ENCODE measurements at places on chromosomes 2 and 18. TPM values are rescaled to one million over a fixed set of nuclear protein-coding genes. Genes with fewer than 3 reads are reported as not detected.

HOXD1 gene
- total RNA-seq = not detected

FHOD3 gene
- total RNA-seq = 7.0 TPM

CIDEA gene
- total RNA-seq = not detected

RTKN gene
- 87.1 TPM for total RNA-seq

RGPD3 gene
- total RNA-seq = 0.22 TPM

IMPACT gene
- 41.9 TPM for total RNA-seq

OSBPL6 gene
- total RNA-seq = 4.6 TPM

HOXD12 gene
- not detected for total RNA-seq

CYP27A1 gene
- 3.1 TPM for total RNA-seq

EMILIN1 gene
- total RNA-seq = 1.2 TPM

ABCG8 gene
- total RNA-seq = not detected

DNA sequence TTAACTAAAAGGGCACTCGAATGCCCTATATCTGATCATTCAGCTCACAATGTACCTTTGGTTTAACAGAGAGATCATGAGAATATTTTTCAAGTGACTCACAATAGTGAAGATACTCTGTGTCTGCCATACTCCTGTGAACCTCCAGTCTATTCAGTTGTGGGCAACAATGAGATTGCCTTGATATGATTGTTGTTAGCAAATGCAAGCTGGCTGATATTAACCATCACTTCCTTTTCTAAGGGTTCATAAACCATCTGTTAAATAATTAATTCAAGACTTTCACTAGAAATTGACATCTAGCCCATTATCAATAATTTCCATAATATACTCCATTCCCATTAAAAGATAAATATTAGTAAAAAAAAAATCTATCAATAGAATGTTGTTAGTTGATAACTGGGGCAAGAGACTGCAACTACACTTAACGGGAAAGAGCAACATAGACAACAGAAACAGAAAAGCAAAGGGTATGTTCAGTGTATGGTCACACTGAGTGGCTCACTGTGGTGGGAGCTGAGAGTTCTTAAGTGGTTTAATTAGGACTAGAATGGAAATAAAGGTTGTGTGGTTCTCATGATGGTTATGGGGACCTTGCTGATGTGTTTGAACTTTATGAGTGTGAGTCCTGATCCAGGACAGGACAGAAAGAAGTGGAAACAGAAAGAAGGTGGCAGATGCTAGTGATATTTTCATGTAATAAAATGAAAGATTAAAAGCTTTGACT is 11.9 kb downstream of the IL18RAP start:
- no peak for DNase-seq

DNA sequence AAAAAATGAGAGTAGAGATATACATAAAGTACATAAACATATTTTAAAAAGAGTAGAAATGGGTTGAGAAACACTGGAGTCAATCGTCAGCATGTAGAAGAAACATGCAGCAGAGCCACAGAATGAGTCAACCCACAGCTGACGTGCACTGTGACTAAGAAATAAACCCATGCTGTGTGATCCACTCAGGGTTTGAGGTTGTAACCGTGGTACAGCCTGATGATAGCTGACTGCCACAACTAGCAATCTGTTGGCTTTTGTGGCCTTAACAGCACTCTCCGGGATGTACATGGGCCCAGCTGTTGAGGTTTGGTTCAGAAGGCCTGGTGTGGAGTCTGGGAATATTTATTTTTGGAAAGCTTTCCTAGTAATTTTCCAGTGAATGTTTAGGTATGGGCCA is 554.4 kb upstream of the MEX3C start:
- no peak for DNase-seq

DNA sequence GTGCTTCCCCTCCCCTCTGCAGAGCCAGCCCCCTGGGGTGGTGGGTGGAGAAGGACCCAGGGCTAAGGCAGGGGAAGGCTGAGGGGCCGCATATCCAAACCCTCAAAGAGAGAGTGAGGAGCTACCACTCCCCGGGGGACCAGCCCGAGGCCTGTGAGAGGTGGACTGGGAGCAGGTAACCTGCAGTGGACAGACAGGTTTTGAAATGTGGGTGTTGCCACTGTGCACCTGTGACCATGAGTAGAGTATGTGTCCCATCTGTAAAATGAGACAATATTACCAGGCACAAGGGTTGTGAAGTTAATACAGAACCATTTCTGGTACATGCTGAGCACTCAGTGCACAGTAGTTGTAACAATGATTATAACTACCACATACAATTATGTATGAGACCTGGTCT is 51.2 kb upstream of the POMC start:
- no peak for DNase-seq

GRCh38 chr2:32820701-32821100 is 126.1 kb upstream of the LTBP1 start:
- DNase-seq = no peak

DNA sequence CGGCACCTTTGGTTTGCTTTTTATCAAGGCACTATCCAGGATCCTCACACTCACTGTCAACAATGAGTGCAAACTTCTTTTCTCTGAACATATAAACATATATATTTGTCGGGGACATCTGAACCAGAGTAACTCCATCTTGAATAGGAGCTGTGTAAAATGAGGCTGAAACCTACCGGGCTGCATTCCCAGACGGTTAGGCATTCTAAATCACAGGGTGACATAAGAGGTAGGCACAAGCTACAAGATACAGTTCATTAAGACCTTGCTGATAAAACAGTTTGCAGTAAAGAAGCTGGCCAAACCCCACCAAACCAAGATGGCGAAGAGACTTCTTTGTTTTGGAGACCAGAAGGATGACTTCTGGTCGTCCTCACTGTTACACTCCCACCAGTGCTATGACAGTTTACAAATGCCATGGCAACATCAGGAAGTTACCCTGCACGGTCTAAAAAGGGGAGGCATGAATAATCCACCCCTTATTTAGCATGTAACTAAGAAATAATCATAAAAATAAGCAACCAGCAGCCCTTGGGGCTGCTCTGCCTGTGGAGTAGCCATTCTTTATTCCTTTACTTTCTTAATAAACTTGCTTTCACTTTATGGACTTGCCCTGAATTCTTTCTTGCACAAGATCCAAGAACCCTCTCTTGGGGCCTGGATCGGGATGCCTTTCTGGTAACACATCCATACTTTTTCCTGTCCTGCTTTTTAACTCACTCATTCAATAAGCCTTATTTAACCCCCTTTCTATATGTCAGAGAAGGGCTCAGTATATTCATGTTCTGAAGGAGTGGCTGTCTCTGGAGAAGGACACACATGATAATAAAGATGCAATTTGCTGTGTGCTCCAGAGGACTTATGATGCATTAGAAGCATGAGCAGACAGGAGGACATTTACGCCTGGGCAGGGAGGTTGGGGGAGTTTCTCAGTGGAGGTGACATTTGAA is 65.4 kb downstream of the TACR1 start:
- no peak for DNase-seq

DNA sequence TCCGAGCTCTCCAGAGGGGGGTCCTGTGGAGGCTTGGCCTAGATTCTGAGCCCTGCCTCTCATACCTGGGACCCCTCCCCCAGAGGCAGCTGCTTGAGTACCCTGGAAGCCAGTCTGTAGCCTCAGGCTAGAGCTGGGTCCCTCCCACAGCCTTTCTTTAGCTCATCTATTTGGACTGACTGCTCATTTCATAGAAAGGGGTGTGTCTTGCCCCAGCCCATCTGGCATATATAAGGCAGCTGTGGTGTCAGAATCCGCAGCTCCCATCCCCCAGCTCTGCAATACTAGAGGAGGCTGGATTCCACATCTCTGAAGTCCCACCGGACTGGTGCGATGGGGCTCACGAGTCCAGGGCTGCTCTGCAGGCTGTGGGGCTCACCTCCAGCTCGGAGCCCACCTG is 26.1 kb downstream of the MPHOSPH10 start:
- no peak for DNase-seq

- DNase-seq = no peak
Observed at GRCh38 chr2:179811042-179811441, 50.4 kb downstream of the ZNF385B start.

- peak; percentile 82 for DNase-seq
Observed at GRCh38 chr2:127637725-127638252, 8.2 kb upstream of the GPR17 start.

GRCh38 chr2:3595985-3596384 is 1.1 kb downstream of the COLEC11 start:
- DNase-seq = no peak

- DNase-seq = no peak
Observed at GRCh38 chr2:24209389-24210105, 34.7 kb downstream of the FAM228A start.

GRCh38 chr2:232287316-232287715 is 91.2 kb upstream of the ALPP start:
- no peak for DNase-seq

GRCh38 chr2:25672494-25673299 is 680 bp downstream of the DTNB start:
- DNase-seq = peak; percentile 74

DNA sequence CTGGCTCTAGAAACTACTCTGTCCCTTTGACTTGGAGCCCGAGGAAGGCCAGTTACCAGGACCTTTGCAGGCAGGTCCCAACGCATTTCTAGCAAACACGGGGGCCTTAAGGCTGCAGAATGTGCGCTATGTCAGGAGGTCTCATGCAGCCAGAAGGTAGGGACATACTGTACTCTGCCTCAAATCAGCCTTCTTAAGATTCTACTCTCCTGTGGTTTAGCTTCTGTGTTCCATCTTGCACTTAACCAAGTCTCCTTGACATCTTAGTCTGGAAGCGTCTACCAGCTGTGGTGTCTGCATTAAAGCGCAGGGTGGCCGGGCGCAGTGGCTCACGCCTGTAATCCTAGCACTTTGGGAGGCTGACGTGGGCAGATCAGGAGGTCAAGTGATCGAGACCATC is 65.5 kb downstream of the STEAP3 start:
- no peak for DNase-seq

DNA sequence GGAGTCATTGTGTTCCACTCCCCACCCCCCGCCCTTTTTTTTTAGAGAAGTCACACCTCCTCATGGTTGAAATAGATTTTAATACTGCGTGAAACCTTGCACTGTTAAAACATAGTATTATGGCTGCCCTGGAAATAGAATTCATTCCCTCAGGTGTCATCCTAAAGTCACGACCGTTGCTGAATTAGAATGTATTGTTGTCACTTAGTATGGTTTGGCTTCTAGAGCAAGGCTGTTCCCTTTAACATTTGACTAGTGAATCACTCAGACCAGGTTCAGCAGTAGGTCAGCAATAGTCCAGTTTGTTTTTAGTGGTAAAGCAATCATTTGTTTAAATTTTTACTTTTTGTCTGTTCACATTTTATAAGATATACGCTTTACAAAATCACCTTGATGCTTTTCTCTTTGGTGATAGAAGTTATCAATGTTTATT is 1.2 kb downstream of the BABAM2 start:
- no peak for DNase-seq

DNA sequence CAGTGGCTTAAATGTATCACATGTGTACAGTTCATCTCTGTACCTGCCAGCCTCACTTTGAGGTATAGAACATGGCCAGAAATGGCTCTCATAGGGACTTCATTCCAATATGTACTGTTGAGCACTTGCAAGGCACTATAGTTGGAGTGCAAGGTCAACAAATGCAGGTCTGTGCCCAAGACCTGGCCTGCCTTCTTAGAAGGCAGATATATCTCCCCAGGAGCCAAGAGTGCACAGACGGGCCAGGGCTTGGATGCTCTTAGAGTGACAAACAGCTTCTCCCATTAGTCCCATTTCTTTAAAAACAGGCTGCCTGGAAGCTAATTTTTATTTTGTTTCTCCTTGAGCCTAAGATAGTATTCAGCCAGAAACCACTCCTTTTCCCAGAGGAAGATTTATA is 7.3 kb downstream of the TEX261 start:
- DNase-seq = peak; percentile 2

GRCh38 chr2:172428832-172429210 is 1.4 kb downstream of the ITGA6 start:
- no peak for DNase-seq

GRCh38 chr2:191629976-191630712 is 47.8 kb upstream of the NABP1 start:
- DNase-seq = no peak

DNA sequence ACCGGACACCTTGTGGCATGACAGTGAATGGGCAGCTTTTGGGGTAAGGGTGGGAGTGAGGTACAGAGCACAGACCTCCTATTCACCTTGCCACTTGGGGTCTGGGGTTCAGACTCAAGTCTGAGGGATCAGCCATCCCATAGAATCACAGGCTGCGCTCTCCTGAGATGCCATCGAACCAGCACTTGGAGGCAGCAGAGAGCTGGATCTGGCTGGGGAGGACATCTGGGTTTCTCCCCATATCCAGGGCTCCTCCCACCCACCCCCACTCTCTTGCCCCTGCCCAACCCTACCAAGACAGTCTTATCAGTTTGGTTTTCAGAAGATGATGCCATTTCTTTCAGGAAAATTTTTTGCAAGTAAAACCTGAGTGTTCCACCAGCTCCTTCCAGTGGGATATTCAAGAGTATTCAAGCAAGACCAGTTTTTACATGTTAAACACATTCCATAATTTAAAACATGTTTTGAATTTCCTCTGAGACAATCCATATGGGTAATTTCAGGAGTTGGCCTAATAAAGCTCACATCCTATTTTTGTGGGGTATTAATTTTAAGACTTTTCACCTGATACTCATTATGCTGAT is 29.2 kb upstream of the TEX44 start:
- DNase-seq = peak; percentile 86

- no peak for DNase-seq
Observed at GRCh38 chr2:142734770-142735169, 142.7 kb upstream of the KYNU start.

GRCh38 chr18:44840058-44840790 is 159.5 kb downstream of the SETBP1 start:
- DNase-seq = no peak

DNA sequence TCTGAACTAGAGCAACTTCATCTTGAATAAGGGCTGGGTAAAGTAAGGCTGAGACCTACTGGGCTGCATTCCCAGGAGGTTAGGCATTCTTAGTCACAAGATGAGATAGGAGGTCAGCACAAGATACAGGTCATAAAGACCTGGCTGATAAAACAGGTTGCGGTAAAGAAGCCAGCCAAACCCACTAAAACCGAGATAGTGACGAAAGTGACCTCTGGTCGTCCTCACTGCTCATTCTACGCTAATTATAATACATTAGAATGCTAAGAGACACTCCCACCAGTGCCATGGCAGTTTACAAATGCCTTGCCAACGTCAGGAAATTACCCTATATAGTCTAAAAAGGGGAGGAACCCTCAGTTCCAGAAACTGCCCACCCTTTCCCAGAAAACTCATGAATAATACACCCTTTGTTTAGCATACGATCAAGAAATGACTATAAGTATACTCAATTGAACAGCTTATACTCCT is 109.1 kb downstream of the FIGN start:
- DNase-seq = no peak

GRCh38 chr18:39326772-39327171 is 1761.2 kb upstream of the CELF4 start:
- no peak for DNase-seq

DNA sequence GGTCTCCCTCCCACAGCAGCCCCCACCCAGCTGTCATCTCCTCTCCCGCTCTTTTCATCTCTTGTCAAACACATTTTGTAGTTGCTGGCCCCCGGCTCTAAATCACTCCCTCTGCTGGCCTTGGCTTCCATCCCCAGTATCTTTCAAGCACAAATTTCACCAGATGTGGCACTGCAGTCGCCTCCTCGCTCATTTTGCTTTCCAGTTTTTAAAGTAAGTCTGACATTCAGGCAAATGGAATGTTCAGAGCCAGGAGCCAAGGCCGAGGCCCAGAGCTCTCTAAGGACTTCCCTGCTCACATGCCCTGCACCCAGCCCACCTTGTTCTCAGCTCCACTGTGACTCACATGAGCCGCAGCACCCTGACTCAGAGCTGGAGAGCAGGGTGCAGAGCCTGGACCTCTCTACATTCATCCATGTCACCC is 158.4 kb downstream of the GALNT14 start:
- no peak for DNase-seq

- DNase-seq = no peak
Observed at GRCh38 chr18:60502591-60502990, 130.0 kb upstream of the MC4R start.

Data from H9 (cell line).